Activated CD8-positive, alpha-beta memory T cell treated with anti-CD3 and anti-CD28 coated beads for 4 hours (primary cell): ENCODE measurements at places on chromosomes 4 and X.

DNA sequence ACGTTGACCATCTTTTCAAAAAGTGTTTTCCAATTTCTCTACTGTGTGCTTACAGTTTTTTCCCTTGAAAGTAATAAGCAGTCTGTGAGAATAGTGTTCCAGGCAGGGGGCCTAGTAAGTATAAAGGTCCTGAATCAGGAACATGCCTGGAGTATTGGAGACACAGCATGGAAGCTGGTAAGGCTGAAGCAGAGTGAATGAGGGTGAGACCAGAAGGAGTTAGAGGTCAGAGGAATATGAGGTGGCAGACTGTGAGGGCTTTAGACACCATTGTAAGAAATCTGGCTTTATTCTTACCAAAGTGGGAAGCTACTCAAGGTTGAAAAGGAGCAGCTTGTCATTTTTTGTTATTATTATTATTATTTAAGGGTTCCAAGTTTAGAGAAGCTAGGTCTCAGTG lies 107.4 kb downstream of the CT47B1 start:
- DNase-seq = no peak

DNA sequence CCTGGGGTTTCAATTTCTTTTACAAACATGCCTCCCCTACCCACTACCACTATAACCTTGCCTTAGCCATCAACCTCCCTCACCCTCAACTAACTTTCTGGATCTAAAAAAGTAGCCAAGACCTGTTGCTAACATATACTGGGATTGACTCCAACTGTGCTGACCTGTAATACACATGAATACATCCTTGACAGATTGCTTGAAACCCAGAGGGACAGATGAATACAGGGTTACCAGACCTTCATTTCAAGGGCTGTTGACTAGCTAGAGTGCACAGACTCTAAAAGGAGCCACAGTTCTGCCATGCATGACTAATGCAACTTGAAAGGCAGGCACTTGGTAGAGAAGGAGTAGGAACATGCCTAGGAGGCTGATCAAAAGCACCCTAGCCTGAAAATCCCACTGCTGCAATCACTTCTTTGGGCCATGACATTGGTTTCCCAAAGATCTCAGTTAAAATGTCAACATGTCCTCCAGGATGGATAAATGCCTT lies 121.0 kb downstream of the PCDH19 start:
- DNase-seq = no peak

DNA sequence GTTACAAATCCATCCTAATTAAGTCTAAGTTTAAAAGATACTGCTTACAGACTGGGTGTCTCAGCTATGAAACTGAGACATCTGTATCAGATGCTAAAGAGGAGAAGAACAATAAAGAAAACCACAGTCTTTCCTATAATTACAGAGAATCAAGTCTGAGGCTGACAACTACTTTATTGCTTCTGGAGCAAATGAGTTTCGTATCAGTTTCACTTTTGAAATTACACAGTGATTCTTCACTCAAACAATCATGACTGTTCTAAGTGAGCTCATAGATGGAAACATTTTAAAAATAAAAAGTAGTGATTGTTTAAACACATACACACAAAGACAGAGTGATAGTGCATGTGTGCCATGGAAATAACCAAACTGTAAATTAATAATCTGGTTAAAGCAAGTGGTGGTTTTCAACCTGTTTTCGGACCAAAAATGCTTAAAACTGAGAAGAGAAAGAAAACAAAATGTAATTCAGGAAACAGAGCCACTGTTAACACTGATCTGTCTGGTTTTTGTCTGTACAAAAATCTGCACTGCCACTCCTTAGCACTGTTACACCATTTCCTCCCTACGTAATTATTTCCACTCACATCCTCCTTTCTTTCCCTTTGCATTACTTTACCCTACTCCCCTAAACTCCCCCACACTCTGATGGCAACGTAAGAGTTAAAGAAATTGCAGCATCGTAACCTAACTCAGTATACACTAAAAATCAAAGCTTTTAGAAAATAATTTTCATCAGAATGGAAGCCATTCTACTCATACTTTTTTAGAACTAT lies 12.5 kb downstream of the RFC1 start:
- no peak for DNase-seq

- no peak for DNase-seq
Measured at GRCh38 chr4:82043081-82043808, 330.5 kb downstream of the HNRNPD start.

GRCh38 chr4:82718162-82718940 lies 80.2 kb downstream of the SCD5 start:
- DNase-seq = no peak

- no peak for DNase-seq
Measured at GRCh38 chr4:183540410-183541009, 35.7 kb downstream of the ING2 start.
